ENCODE measurements at places on chromosomes 1 and 21.

- DNase-seq, result no peak
These were observed 8.0 kb upstream of the ASH1L start for GRCh38 chr1:155570593-155570990.

GRCh38 chr1:9222846-9223625 is 11.5 kb upstream of the H6PD start:
- DNase-seq, result no peak

GRCh38 chr1:29299446-29299845 is 63.1 kb downstream of the PTPRU start:
- no peak for DNase-seq

- no peak for DNase-seq
These were observed 16.6 kb downstream of the C21orf91 start for GRCh38 chr21:17802572-17802971.

DNA sequence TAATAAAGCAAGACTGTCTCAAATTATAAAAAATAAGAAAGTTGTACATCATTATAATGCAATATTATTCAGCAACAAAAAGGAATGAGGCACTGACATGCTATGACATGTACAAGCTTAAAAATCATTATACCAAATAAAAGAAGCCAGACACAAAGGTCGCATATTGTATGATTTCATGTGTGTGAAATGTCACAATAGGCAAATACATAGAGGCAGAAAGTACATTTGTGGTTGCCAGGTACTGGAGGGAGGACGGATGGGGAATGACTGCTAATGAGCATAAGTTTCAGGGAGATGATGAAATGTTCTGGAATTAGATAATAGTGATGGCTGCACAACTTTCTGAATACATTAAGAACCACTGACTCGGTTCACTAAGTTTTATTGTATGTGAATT is 73.6 kb upstream of the NBPF3 start:
- DNase-seq, result no peak

DNA sequence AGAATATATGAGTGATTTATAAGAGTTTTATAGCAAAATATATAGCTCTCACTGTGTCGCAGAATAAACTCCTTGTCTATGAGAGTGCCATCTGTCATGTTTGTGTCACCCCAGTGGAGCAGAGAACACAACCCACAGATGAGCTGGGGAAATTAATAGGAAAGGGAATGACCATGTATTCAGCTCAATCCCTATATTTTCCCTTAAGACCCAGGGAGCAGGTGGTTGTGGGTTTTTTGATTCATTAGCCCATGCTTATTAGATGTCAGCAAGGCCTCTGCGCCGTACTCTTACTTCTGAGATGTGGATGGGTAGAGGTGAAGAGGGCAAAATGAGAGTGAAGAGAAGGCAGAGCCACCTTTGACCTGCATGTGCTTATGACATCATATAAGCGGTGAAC is 4.1 kb upstream of the GREM2 start:
- DNase-seq, result no peak

DNA sequence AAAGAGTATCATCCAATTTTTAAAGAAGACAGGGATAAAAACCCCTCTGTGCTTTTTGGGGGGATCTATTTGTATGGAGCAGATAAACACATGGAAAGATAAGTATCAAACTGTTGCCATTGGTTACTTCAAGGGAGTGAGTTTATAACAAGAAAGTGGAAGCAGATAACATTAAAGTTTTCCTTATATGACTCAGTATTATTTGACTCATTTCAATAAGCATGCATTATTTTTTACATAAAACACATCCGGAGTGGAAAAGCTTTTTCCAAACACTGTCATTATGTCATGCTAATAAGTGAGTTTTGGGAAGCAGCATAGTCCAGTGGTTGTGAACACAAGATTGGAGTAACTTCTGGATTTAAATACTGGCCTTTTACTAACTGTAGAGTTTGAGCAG is 452.2 kb downstream of the LTN1 start:
- no peak for DNase-seq

DNA sequence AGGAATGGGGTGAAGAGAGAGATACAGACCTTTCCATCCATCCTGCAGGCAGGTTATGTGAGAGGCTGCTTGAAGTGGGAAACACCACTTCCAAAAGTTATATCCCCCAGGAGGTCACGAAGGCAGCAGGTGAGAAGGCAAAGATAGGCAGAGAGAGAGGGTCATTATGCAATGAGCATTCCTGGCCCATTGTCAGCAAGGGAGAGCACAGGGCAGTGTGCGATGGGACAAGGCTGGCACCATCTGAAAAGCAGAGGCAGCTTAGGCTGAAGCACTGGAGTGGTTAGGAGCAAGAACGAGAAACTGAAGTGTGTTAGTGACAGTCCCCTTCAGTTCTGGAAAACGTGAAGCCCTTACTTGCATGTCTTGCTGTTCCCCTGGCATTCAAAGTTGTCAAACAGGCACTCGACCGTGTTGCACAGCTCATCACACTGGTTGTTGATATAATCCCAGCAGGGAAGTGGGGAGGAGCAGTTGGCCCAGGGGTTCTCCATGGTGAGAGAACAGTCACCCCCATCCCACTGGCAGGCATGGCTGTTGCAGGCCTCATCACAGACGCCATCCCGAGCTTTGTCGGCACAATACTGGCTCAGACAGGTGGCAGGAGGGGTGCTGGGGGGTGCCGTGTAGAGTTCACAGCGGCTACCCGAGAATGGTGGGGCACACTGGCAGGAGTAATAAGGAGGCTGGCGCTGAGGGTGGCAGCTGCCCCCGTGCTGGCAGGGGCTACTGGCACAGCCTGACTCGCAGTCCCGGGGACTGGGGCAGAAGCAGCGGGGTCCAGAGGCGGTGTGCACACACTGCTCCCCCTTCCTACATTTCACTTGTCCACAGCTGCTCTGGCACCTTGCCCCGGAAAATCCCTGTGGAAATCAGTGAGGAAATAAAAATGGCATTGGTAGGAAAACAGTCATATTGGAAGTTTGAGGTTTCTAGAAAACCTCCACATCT is 28.9 kb upstream of the ADAM30 start:
- DNase-seq, result no peak

GRCh38 chr1:233959102-233959501 is 54.6 kb downstream of the SLC35F3 start:
- DNase-seq, result no peak

GRCh38 chr21:33080376-33080775 is 10.4 kb downstream of the OLIG1 start:
- DNase-seq, result no peak

DNA sequence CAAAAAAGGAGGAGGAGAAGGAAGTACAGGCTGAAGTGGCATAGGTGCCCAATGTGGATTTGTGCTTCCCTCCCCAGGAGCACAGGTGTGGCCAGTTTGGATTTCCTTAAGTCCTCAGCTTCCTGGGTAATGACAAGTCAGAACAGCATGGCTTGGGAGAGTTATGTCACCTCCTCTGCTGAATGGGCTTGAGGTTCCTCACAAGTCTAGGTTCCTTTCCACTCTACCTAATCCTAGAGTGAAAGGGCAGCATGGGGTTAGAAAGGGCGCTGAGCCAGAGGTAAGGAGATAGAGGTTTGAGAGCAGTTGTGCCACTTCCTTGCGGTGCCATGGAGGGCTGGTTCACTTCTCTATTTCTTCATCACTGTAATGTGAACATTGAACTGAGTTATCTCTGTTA is 35.5 kb upstream of the IL20 start:
- DNase-seq, result no peak

DNA sequence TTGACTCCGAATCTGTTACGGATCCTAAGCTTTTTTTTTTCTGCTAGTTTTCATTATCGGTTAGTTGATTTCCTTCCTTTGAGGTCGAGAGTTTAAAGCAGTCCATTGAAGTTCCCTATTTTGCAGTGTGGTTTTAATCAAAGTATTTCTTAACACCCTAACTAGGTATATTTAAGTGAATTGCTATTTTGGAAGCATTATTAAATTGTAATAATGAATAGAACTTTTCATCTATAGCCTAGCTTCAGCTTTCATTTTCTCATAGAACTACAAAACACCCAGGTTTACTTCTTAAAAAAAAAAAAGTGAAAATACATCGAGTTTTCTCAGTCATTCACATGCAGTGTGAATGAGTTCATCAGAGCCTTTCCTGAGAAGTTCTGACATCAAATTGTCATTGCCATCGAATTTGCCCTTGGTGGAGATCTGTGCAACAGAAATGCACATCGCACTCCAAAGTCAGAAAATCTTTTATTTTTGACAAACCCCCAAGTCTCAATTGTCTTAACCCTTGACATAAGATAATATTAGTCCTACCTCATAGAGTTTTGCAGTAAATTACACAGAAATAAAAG is 1.1 kb upstream of the LBR start:
- no peak for DNase-seq

DNA sequence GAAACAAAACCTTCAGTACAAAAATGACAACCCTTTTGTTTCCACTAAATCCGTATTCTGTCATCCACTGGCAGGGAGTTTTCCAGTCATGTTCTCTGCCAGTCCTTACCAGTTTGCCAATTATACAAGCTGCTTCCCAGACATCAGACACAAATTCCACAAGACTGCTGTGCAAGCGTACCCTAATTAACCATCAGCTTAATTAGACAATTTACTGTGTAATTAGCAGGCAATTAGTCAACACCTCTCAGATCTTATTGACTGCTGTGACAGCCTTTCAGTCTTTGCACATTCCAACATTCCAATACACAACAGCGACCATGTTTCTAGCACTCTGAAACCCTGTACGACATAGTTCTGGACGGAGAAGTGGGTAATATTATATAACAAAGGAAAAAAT is 420.1 kb downstream of the DPYD start:
- no peak for DNase-seq

DNA sequence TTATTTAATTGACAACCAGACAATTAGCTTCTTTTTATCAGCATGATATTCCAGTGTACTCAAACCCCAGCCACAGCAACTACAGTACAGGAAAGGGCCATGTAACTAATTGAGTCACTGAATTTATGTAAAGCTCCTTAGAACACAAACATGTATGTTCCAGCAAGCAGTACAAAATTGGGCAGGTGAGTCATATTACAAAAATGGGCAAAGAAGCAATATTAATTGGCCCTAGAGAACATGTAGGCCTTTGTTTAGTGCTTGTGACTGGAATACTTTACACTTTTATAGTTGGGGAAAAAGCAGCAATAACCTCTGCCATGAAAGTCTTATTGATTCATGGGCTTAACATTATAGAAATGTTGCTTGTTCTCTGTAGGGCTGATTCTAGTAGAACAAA is 31.8 kb downstream of the CLEC20A start:
- DNase-seq, result no peak

GRCh38 chr1:218673170-218673569 is 328.0 kb downstream of the TGFB2 start:
- DNase-seq, result no peak

DNA sequence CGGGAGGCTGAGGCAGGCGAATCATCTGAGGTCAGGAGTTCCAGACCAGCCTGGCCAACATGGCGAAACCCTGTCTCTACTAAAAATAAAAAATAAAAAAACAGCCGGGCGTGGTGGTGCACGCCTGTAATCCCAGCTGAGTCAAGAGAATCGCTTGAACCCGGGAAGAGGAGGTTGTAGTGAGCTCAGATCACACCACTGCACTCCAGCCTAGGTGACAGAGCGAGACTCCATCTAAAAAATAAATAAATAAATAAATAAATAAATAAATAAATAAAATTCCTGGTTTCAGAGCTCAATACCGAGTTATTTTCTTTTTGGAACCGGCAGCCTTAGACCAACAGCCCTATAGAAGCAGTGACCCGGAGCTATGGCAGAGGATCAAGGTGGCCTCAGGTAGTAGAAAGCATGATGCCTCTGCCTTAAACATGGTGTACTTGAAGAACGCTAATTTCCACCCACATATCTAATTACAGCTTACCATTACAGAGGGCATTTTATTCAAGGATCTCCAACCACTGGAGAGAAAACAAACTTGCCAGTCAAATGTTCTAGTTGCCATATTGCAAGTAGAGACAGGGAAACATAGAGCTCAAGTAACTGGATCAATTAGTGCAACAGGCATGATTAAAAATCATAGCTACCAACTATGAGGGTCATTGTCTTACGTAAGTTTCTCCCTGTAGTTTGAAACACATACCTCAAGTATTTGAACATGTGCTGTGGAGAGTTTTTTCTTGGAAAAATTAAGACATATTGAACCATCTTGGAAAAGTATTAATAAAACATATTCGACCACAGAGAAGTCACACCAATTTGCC is 2.0 kb upstream of the ENAH start:
- DNase-seq, result no peak

GRCh38 chr1:3017440-3018050 is 3.7 kb upstream of the ACTRT2 start:
- no peak for DNase-seq

- DNase-seq, result no peak
These were observed 15.8 kb downstream of the DEPDC1 start for GRCh38 chr1:68481041-68481440.

- DNase-seq, result no peak
These were observed 2.9 kb downstream of the ADORA1 start for GRCh38 chr1:203130358-203130985.

DNA sequence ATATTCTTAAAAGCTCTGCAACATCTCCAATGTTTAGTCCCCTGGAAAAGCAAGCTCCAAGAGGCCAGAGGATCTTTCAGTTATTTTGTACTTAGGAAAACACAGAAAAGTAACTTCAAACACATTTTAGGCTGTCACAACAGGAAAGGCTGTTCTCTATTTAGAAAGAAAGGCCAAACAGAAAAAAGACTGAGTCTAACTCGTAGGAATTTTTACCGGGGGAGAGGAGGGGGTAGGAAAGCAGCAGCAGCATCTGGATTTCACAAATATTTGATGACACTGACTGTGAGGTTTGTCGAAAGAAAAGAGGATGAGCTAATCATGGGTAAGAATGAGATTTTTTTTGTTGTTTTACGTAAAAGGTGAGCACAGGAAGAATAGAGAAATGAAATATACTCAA is 107.1 kb downstream of the EIF4G3 start:
- no peak for DNase-seq
